ENCODE measurements at places on chromosomes 6 and 20.

- DNase-seq = no peak
These were observed 160.3 kb upstream of the CDYL start for GRCh38 chr6:4615891-4616290.

DNA sequence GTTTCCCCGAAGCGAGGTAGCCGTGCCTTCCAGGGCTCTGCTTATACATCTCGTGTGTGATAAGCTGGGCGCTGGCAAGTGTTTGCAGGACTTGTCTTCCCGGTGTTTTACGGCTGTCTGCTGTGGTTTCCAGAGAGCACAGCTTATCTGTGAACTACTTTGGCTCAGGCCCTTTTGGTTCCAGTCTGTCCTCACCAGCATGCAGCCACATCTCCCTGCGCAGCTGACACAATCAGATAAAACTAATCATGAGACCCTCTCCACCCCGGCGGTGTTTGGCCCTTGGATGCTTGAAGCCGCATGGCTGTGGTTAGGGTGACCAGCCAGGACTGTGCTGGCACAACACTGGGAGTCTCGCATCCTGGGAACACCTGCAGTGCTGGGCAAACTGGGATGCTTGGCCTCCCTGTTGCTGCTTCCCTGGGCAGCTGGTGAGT lies 241.8 kb upstream of the FOXQ1 start:
- DNase-seq = no peak

GRCh38 chr6:18527836-18528743 lies 140.9 kb downstream of the RNF144B start:
- no peak for DNase-seq

GRCh38 chr6:117007659-117008058 lies 130.6 kb downstream of the RFX6 start:
- DNase-seq = no peak

- no peak for DNase-seq
These were observed 14.4 kb upstream of the GPR6 start for GRCh38 chr6:109963598-109964170.

- DNase-seq = no peak
These were observed 825.7 kb upstream of the MAP3K7 start for GRCh38 chr6:91412532-91412931.

DNA sequence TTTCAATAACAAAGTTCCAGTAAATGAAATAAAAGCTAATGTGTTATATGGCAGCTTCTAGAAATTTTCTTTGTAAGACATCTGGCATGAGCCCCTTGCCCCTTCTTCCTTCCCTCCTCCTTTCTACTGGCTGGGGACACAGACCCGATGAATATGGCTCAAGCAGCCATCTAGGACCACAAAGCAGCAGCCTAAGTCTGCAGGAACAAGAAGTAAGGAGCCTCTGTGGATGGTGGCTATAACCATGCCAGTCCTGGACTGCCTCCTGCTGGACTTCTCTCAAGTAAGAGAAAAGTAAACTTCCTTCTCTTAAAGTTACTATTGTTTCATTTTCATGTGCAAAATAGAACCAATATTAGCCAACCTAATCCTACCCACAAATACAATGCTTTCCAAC lies 114.9 kb upstream of the DST start:
- no peak for DNase-seq

GRCh38 chr6:63584125-63584514 lies 11.8 kb downstream of the LOC128125822 start:
- DNase-seq = no peak

- DNase-seq = no peak
These were observed 137.9 kb downstream of the AGPAT4 start for GRCh38 chr6:161135695-161136591.

DNA sequence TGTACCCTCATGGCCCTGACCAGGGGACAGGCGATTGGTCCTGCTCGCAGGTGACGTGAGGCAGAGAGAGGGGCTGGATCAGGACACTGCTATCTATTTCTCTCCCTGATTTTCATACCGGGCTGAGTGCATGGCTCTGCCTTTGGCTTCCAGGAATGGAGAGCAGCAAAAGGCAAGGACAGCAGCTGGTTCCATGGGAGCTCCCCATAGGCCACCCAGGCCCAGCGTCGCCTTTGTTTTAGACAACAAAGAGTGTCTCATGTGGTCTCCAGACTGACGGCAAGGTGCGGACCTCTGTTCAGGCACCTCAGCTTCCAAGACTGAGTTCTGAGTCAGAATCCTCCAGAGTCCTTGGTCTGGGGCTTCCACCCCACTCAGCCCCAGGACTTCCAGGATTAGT lies 123.1 kb downstream of the VEGFA start:
- DNase-seq = no peak

DNA sequence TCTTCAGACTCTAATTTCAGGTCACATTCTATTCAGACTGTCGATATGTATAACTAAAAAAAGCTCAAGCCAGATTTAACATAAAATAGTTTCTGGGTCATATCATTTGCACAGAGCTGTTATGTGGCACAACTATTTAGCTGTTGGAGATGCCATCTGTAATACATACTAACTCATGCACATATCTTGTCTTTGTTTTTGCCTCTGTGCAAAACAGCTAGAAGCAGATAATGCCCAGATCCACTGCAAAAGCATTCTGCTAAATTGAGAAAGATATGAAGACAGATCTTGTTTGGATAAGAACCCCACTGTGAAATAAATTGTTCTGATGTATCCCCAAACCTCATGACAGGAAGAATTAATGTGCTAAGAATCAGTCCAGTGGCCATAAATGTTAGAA lies 522.8 kb upstream of the AGPAT4 start:
- no peak for DNase-seq

DNA sequence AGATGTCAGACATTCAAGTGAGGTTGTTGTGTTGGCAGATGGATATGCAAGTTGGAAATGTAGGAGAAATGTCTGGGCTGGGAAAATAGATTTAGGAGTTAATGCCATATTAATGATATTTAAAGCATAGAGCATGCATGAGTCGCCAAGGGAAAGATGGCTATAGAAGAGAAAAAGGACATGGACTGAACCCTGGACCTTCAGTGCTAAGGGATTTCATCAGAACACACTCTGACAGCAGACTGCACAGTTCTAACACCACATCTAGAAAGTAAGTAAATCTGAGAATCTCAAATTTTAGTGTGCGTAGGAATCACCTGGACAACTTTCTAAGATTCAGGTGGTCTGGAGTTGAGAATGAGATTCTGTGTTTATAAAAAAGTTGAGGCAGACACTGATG lies 17.3 kb upstream of the POLR1H start:
- no peak for DNase-seq

DNA sequence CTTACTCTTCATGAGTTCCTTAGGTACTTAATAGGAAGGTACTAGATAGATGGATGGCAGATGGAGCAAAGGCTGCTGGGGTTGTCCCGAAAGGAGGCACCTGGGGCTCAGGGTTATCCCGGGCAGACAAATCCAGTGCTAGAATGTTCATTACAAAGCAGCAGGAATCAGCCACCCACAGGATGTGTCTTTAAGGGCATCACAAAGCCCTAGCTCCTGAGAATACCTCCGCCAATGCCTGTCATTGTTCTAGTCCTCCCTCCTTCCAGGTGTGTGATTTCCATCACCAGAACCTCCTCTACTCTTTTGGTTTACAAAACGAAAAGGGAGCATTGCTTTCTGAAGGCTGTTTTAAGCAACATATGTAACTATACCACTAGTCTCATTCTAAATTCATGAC lies 138.1 kb downstream of the KIF6 start:
- no peak for DNase-seq

- no peak for DNase-seq
These were observed 236.9 kb downstream of the TBXT start for GRCh38 chr6:165930668-165931214.

- DNase-seq = no peak
These were observed 54.3 kb upstream of the GMPR start for GRCh38 chr6:16184129-16184528.

DNA sequence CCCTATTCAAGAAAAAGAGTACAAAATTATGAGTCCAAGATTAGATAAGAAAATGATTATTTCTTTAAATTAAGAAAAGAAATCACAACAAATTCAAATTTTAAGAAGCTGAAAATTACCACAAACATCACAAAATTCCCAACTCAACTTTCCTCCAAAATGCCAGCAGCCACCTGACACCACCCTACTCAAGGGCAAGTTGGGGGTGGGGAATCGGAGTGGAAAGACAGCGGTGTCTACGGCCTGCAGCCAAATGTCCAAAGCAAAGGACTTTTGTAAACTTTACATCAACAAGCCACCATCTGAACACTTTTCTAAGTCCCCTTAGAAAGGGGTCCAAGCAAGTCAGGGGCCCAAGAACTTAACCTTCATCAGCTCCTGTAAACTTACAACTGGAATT lies 1.6 kb upstream of the EYA2 start:
- no peak for DNase-seq

DNA sequence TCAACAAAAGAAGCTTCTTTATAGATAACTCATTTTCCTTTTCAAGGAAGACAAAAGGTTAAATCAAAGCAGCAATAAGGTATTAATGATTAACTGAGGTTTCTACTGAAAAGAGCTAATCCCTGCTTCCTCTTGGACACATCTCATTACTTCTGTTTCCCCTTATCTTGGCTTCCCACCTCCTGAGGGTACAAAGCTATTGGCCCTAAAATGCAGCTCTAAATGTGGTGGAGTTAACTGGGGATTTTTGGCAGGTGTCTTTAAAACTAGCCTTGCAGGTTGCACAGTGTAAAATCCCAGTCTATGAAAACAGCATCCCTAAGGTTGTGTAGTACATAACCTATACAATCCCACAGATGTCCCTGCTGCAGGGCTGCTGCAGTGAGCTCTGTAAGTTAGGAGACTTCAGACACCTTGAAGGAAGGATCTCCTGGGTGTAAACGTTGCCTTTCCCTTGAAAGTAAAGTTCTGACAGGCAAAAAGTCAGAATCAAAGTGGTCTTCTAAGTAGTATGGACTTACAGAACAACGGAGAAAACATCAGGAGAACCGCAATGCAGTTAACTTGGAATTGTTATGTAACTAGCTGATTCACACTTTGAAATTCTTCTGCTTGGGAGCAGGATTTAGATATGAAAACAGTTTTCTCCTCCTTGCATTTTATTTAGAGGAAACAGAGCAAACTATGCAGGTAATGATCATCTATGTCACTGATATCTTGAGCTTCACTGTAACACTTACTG lies 71.7 kb upstream of the TRAF3IP2 start:
- no peak for DNase-seq

- DNase-seq = no peak
These were observed 47.2 kb upstream of the CCN2 start for GRCh38 chr6:131998255-131998982.

- DNase-seq = no peak
These were observed 26.1 kb upstream of the KCNB1 start for GRCh38 chr20:49508435-49509199.

- DNase-seq = peak; percentile 83
These were observed 105.5 kb upstream of the MYL9 start for GRCh38 chr20:36435592-36436541.

DNA sequence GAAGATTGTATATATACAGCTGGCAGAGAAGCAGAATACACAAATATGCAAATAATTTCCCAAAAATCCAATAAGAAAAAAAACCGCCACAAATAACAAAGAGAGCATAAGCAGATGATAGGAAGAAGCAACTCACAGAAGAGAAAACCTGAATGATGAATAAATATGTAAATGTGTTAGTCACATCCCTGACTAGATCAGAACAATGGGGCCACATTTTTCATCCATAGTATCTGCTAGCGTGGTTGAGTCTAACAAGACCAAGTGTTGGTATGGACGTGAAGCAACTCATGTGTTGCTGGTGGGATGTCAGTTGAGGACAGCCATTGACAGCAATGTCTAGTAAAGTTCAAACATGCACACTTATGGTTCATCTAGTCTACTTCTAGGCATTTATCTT lies 3.9 kb upstream of the SLC22A3 start:
- DNase-seq = no peak

DNA sequence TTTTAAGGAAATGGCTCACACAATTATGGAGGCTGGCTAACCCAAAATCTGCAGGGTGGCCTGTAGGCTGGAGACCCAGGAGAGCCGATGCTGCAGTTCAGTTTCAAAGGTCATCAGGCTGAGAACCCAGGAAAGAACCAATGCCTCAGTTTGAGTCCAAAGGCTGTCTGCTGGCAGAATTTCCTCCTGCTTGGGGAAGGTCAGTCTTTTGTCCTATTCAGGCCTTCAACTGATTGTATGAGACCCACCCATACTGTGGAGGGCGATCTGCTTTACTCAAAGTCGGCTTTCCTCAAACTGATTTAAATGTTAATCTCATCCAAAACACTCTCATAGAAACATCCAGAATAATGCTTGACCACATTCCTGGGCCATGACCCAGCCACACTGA lies 189.7 kb upstream of the CDYL start:
- DNase-seq = no peak

GRCh38 chr6:94548201-94548600 lies 1029.1 kb upstream of the MANEA start:
- no peak for DNase-seq

GRCh38 chr6:133964052-133964451 lies 11.0 kb downstream of the TBPL1 start:
- no peak for DNase-seq

GRCh38 chr20:1280195-1281102 lies 14.4 kb downstream of the SNPH start:
- no peak for DNase-seq

DNA sequence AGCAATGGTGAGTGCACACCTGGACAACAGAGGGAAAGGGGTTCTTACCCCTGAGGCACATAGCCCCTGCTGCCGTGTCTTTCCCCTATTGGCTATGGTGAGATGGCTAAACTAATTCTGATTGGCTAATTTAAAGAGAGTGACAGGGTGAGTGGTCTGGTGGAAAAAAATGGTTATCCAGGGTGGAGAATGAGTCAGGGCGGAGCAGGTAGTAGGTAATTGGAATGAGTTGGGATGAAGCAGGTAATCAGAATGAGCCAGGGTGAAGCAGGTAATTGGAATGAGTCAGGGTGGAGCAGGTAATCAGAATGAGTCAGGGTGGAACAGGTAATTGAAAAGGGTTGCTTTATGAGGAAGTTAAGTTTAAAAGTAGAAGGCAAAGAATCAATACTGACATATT lies 200.3 kb downstream of the EYA4 start:
- no peak for DNase-seq

DNA sequence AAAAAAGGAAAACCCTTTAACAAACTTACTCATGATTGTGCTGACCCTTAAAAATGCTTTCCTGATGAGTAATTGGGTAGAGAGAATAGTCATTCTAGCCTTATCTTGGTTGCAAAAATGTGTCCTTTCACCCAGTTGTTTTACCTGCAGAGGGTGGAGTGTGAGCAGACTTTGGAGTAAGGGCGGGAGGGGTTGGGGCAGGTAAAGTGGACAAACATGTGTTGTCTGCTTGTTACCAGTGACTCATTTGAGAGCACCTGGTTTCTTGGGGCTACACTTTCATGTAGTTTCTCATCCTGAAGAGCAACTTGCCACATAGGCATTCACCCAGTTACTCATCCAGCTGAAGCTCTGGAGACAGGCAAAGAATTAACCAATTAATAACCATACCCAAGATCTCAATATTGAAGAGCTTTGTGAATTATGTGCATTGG lies 121.1 kb downstream of the TNFRSF21 start:
- DNase-seq = no peak

Data from activated CD4-positive, alpha-beta T cell treated with anti-CD3 and anti-CD28 coated beads for 24 hours (primary cell).